Smooth muscle cell of the brain vasculature (primary cell): ENCODE measurements at places on chromosomes 12 and 14.
A peak's percentile ranks its signal among the peaks of the same experiment; 100 is the strongest.

DNA sequence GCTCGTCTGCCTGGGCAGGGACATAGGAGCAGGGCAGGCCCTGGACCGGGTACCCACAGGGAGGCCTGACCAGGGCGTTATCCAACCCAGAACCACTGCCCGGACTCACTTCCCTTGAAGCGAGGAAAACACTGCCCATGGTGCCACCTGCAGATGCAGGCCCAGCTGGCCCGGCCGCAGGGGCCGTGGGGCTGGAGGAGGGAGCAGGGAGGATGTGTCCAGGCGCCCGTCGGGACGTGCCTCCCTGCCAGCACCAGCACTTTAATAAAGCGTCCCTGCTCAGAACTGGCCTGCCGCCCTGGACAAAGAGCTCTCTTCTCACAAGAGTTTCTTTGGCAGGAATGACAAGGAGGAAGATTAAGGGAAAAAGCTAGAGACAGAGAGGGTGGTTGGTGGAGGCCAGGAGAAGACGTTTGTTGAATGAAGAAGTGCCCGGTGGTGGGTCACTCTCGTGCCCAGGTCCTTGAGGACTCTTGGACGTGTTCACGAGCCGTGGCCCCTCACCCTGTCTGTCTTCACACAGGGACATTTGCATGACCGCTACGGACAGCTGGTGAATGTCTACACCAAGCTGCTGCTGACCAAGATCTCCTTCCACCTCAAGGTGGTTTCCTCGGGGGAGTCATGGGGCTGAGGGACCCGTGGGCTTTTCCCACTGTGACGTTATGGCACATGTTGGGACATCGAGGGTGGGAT lies 14.2 kb downstream of the HIP1R start:
- DNase-seq, result no peak

DNA sequence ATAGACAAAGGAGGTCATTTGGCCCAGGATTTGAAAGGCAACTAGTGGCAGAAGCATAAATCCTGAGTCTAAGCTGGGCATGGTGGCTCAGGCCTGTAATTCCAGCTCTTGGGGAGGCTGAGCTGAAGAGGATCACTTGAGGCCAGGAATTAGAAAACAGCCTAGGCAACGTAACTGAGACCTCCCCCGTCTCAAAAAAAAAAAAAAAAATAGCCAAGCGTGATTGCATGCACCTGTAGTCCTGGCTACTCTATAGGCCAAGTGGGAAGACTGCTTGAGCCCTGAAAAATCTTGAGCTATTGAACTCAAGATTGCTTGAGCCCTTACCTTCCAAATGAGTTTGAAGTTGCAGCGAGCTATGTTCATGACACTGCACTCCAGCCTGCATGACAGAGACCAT lies 7.8 kb downstream of the GON7 start:
- DNase-seq, result no peak

- no peak for DNase-seq
Measured at GRCh38 chr12:120249266-120249874, 16.2 kb downstream of the PXN start.

- DNase-seq, result no peak
Measured at GRCh38 chr12:39887856-39888255, 218.0 kb downstream of the SLC2A13 start.

- DNase-seq, result no peak
Measured at GRCh38 chr12:74647256-74647655, 109.6 kb downstream of the ATXN7L3B start.

- no peak for DNase-seq
Measured at GRCh38 chr14:69096781-69097475, 56.0 kb downstream of the DCAF5 start.

DNA sequence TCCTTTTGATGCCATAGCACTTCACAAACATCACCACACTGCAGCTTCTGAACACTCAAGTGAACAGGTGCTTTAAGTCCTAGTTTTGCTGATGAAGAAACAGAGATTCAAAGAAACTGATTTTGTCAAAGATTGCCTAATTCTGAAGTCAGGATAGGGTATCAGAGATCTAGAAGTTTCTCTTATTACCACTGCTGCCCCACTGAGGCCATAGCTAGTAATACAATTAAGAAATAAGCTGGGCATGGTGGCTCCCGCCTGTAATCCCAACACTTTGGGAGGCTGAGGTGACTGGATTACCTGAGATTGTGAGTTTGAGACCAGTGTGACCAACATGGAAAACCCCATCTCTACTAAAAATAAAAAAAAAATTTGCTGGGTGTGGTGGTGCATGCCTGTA lies 458.3 kb upstream of the SEL1L start:
- DNase-seq, result no peak

DNA sequence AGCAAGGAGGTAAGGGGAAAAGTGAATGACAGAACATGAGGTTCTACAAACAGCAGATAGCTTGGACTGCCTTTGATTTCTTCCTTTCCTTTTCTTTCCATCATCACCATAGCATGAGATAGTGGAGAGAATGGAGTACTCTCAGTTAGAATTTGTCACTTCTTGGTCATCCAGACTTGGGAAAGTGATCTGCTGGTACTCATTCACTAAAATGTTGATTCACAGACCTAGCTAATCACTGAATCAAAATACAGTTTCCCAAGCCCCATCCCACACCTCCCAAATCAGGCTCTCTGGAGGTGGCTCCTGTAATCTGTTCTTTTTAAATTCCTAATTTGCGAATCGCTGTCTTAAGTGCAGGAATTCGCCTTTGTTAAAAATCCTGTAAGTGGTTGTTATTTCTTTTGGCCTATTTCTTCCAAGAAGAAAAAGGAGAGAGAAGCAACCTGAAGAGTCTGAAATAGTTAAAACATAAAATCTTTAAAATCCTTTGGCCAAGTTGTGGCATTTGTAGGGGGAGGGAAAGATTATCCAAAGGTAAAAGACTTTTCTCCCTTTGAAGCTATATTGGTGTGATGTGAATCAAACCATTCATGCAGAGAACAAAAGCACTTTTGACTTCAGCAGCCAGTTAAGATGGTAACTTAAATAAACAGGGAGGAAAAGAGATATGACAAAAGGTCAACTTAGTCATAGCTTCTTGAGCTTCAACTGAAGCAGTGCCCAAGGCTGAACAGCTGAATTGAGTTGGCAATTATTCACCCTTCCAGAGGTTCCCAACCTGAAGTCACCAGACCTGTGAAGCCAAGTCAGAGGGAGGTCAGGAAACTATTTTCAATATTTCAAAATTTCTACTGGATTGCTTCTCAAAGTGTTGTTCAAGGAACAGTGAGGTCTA lies 255.1 kb upstream of the KRR1 start:
- peak; percentile 33 for DNase-seq
